ENCODE measurements at places on chromosomes 1 and 21.

DNA sequence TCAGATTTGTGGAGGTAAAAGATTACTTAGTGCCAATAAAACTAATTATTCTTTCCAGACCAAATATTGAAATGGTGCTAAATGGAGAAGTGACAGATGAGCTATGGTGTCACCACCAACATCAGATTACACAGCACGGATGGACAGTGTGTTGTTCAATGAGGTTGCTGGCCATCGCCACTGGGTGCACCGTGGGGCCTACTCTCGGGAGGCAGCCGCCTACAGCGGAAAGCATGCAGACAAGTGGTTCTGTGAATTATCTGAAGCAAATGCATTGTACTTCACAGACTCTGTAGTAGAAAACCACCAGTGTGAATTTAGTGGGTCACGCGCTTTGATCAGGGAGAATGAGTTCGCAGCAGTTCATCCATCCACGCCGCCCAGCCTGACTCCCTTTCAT is 42.3 kb downstream of the GNG4 start:
- no peak for DNase-seq

GRCh38 chr1:234774971-234775370 is 165.0 kb upstream of the IRF2BP2 start:
- no peak for DNase-seq

- no peak for DNase-seq
Observed at GRCh38 chr1:19156676-19157075, 53.4 kb downstream of the UBR4 start.

DNA sequence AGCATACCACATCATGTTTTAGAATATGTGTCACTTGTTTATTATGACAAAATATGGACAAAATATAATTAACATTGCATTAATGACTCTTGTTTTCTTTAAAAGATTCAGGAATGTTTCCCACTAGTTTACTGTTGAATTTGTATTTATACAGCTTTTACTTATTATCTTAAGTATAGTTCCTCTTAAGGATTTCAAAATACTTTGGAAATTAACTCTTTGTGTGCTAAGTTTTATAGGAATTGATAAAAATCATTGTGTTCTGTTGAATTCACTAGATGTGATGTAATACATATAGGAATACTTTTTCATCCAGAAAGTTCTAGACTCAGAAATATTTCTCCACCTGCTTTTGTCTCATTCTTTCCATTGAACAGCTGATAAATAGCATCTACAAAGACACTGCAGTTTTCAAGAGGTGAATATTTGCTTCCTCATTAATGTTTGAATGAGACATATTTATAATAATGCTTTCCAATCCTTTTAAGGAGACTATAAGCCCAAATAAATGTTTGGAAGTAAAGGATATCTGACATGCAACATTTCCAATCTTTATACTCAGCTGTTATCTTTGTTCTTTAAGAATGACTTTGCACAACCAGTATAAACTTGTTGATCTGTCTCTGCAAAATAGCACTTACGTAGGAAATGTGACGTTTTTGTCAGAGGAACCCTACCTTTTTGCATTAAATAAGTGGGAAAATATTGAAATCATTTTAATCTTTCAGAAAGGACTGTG is 38.4 kb upstream of the SAMSN1 start:
- DNase-seq: no peak

DNA sequence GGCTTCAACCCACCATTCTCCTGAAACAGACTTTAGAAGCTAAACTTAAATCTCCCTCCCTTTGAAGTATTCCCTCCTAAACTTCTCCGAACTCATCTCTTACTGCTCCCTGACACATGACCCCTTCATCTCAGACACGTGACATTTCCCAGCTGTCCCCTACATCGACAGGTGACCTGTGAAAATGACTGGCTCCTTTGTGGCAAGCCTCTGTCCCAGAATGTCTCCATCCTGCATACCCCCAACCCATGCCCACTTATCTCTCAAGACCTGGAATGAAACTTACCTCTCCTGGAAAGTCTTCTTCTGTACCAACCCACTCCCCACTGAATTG is 4.2 kb downstream of the FMOD start:
- DNase-seq: no peak

DNA sequence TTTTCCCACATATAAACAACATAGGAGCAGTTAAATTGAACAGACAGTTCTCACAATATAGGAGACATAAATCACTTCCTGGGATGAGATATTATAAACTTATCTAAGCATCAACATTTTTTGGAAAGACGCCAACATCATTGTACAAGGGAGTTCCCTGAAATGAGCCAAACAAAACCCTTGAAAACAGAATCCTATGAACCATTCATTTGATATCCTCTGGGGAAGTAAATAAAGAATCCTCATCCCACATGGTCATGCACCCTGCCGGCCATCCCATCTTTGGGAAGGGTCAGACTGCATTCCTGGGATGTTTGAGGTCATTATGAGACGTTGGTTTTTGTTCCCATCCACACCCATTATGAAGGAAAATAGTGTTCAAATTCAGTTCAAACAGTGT is 111.8 kb upstream of the USP25 start:
- DNase-seq: no peak

GRCh38 chr1:12495725-12496124 is 122.3 kb downstream of the DHRS3 start:
- no peak for DNase-seq

GRCh38 chr1:110736900-110737605 is 62.3 kb upstream of the KCNA3 start:
- DNase-seq: no peak

DNA sequence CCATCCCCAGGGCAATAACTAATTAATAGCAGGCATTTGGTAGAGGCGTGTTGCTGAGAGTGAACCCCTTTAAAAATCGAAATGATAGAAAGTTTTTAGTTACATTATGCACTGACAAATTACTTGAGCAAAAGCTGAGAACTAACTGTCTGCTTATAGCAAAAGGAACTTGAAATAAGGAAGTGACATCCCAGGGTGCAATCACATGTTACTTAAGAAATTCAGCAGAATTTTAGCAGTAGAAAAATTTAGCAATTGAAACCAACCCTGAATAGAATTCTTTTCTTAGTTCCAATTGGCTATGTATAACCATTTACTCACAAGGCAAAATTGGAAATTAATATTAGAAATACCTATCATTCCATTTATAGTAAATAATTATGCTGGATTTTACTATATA is 139.5 kb upstream of the SAMSN1 start:
- DNase-seq: no peak

DNA sequence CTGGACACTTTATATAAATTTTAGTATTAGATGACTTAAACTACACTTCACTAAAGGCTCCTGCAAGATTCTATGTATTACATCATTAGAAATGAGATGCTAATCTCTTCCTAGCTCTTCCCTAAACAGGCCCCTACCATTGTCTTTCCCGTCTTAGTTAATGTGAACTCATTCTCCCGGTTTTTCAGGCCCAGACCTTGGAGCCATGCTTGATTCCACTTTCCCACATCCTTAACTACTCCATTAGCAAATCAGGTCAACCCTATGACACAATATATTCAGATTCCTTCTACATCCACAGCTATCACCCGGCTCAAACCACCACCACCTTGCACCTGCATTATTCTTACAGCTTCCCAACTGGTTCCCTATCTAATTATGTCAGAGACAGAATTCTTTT is 73.3 kb downstream of the NVL start:
- DNase-seq: no peak

GRCh38 chr1:210748796-210749195 is 385.2 kb downstream of the KCNH1 start:
- DNase-seq: no peak

GRCh38 chr21:20942523-20942922 is 55.7 kb upstream of the NCAM2 start:
- DNase-seq: no peak

- DNase-seq: no peak
Observed at GRCh38 chr21:23664193-23664694, 1943.0 kb downstream of the MRPL39 start.

DNA sequence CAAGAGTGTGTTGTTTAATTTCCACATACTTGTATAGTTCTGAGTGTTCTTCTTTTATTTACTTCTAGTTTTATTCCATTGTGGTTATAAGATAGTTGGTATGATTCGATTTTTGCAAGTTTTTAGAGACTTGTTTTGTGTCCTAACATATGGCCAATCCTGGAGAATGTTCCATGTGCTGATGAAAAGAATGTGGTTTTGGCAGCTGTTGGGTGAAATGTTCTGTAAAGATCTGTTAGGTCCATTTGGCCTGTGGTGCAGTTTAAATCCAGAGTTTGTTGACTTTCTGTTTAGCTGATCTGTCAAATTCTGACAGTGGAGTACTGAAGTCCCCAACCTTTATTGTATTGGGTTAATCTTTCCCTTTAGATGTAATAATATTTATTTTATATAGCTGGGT is 19.5 kb upstream of the TIPRL start:
- no peak for DNase-seq

- no peak for DNase-seq
Observed at GRCh38 chr1:26102119-26102518, 9.5 kb upstream of the PDIK1L start.

GRCh38 chr1:32200226-32201010 is at the start of gene CCDC28B:
Gene CCDC28B (plus strand): TSS chr1:32200595. CDS start chr1:32201936, 1,341 bp downstream.
- DNase-seq: peak; percentile 59

DNA sequence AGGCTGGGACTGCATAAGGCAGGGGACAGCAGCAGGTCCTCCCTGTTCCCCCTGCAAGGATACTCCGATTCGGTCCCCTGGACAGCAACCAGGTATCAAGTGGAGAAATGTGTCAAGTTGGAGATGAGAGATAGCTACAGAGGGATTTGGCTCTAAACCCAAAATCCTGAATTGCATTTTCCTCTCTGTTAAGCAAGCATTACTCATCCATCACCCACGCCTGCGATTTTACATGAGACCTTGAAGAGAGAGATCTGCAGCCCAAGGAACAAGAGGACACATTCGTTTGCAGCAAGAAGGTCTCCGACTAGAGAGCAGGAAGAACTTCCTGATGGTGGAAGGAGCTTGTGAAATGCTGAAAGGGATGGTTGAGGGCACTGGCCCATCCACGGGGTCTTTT is 21.9 kb downstream of the SYT2 start:
- DNase-seq: no peak

- DNase-seq: no peak
Observed at GRCh38 chr1:201761178-201761577, 67.8 kb upstream of the IPO9 start.

GRCh38 chr1:203112475-203112874 is 15.1 kb upstream of the ADORA1 start:
- no peak for DNase-seq

- no peak for DNase-seq
Observed at GRCh38 chr1:71240656-71241055, 159.8 kb upstream of the ZRANB2 start.

DNA sequence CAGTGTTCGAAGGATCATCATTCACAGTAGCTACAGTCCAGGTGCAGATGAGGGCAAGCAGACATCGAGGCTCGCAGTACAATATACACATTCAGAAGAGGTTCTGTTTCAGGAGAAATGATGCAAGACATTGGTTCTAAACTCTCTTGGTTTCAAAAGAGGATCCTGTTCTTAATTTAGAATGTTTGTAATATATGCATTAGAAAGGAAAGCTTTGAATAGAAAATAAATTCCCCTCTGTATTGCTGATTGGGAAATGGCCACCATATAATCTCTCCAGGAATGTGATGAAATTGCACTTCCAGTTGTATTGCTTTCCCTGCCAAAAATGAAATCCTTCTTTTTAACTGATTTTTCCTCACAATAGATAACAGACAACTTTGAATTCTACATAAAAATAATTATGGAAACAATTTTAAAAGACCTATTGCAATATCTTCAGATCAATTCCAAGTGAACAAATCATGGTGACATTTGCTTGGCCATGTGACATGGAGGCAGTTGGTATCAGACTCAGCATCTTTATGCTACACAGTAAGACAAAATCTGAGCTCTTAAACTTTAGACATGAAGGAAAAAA is 27.6 kb upstream of the SIPA1L2 start:
- DNase-seq: no peak

DNA sequence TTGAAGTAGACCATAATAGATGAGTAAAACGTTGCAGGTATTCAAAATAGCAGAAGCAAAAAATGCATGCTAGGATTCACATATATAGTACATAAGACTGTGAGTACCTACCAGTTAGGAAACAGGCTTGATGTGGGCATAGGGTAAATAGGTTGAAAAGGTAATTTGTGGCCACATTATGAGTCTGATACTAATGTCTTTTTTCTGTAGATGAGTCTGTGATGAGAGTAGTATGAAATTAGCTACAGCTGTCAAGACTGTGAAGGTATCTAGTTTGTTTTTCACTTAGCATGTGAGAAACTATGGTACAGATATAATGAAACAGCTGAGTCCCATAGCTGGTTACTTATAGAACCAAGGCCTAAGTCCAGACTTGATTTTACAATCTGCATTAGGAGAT is 12.4 kb upstream of the SPATA1 start:
- no peak for DNase-seq

- DNase-seq: no peak
Observed at GRCh38 chr1:154575951-154576566, 8.5 kb downstream of the CHRNB2 start.

GRCh38 chr1:197677313-197677712 is 98.0 kb downstream of the DENND1B start:
- DNase-seq: no peak

- DNase-seq: no peak
Observed at GRCh38 chr21:29585462-29585861, 286.7 kb downstream of the BACH1 start.

- peak; percentile 94 for DNase-seq
Observed at GRCh38 chr1:156114101-156114918, at the start of gene LMNA. Gene LMNA (plus strand): TSS chr1:156114711. CDS start chr1:156114919, 208 bp downstream.

- DNase-seq: no peak
Observed at GRCh38 chr1:242788771-242789170, 264.3 kb upstream of the PLD5 start.

- DNase-seq: no peak
Observed at GRCh38 chr1:200257235-200257634, 152.6 kb downstream of the ZNF281 start.

Data from SHP77 (cell line).